ENCODE measurements at places on chromosomes 5 and 9.
A peak's percentile ranks its signal among the peaks of the same experiment; 100 is the strongest.

DNA sequence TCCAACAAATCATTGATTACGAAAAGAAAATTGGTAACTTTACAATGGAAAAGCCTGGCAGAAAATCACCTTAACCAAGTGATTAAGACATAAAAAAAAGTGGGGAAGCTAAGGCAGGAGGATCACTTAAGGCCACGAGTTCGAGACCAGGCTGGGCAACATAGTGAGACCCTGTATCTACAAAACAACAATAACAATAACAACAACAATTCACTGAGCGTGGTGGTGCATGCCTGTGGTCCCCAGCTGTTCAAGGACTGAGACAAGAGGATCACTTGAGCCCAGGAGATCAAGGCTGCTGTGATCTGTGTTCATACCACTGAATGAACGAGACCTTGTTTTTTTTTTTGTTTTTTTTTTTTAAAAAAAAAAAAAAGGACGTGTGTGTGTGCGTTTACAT is 21.3 kb downstream of the PTBP3 start:
- no peak for DNase-seq

GRCh38 chr5:108655750-108656450 is 91.8 kb upstream of the FER start:
- no peak for DNase-seq

- DNase-seq: peak; percentile 83
Observed at GRCh38 chr9:129139233-129139992, 28.2 kb downstream of the PTPA start.

DNA sequence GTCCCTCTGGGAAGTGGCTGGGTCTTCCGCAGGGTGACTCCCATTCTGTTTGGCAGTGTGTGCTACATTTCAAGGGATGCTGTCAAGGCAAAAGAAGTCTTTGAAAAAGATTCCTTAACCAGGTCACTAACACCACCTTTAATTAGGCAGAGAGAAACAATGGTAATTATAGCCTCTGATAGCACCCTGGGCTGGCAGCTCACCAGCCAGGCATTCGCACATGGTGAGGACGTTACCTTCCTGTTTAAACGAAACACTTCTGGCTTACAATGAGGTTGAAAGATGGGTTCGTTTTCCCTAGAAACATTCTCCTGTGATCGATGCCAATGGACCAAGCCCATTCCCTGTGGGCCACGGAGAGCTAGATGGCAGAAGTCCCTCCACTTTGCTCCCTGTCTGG is 230.1 kb upstream of the PANK3 start:
- DNase-seq: no peak

DNA sequence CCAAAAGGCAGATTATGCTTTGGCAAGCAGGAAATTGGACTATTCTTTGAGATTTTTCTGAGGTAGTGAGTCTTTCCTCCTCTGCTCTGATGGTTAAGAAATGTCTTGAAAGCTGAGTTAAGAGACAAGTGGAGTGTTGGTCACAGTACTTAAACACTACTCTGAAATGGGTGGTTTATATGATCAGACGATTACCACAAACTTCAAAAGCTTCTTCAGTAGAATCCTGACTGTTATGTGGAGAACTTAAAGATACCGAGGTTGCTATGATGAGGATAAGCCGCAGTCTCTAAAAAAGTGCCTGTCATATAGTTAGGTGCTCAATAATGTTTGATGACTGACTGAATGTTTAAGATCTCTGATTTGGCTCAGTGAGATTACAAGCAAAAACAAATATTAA is 24.3 kb downstream of the GCNT4 start:
- DNase-seq: no peak

DNA sequence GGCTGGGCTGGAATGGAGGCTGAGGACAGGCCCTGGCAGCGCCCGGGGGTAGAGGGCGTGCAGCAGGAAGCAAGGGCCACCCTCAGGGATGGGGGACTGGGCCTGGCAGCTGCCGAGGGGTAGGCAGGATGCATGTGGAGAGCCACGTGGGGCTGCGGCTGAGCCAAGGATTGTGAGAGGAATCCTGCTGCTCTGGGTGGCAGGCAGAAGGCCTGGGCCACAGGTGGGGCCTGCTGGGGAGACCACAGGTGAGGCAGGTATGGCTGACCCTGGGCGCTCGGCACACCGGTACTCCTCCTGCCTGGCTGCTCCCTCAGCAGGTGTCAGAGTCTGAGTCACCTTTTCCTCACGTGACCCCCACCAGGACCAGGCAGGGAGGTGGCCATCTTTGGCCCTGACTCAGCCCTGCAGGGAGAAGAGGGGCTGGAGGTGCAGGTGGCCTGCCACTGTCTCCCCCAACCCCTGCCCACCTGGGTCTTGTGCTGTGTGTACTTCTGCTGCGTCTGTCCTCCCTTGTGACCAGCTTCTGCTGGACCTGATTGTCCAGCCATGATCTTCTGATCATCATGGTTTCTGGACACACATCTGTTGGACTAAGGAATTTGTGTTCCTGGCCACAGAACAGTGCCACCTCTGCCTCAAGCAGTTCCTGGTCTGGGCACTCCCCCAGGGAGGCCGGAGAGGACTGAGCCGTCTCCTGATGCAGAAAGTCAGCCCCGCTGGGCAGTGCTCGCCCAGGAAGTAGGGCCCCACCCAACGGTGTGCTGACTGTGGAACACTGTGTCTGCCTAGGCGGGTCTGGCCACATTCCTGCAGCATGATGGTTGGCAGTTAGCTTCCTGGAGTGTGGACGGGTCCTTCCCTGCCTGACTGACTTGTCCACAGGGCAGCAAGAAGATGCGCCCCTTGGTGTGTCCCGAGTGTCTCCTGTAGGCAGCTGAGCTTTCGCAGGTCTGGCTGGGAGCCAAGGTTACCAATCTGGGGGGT is 6.4 kb downstream of the ARRDC1 start:
- no peak for DNase-seq

- DNase-seq: no peak
Observed at GRCh38 chr9:105608721-105609598, 51.0 kb downstream of the FKTN start.

GRCh38 chr5:117888688-117889087 is 1099.7 kb downstream of the DTWD2 start:
- no peak for DNase-seq

GRCh38 chr9:132381966-132382541 is 24.6 kb downstream of the TTF1 start:
- no peak for DNase-seq

GRCh38 chr5:7970816-7971215 is 101.9 kb downstream of the MTRR start:
- DNase-seq: no peak

GRCh38 chr9:14216612-14217194 is 97.2 kb downstream of the NFIB start:
- no peak for DNase-seq

- peak; percentile 65 for DNase-seq
Observed at GRCh38 chr5:55234121-55234700, 803 bp upstream of the CCNO start.

GRCh38 chr9:76246680-76247079 is 147.5 kb downstream of the RFK start:
- no peak for DNase-seq

DNA sequence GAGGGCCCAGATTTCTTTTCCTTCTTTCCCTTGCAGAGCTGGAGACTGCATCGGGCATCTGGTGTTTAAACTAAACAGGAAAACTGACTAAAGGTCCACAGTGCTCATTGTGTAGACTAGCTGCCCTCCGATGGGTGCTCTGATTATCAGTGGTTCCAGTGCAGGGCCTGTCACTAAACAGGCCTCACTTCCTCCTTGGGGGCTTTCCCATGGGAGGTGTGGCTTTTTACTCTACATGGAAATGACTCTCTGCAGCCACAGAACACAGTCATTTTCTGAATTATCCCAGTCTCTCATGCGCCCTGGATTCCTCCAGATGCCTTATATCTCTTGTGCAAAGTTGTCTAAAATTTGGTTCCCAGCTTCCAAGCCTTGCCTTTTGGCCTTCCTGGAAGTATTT is 199.2 kb downstream of the TRIO start:
- no peak for DNase-seq

GRCh38 chr5:31477971-31478370 is 53.9 kb downstream of the DROSHA start:
- DNase-seq: no peak

GRCh38 chr5:7274203-7274602 is 121.7 kb upstream of the ADCY2 start:
- no peak for DNase-seq

DNA sequence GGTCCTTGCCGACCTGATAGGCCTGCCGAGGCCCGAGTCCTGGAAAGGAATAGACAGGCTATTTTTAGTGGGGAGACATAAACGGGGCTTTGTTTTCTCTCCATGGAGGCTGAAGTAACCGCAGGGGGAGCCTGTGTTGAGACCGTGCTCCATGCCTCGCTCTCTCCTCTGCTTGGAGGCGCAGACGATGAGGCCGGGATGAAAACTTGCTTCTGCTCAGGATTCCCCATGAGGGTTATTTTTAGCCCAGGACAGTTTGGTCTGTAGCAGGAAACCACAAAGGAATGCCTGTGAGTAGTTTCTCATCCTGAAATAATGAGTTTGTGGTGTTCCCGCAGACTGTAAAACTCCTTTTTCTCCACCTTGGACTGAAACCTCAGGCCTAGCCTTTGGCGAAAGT is 81.9 kb upstream of the RARS1 start:
- no peak for DNase-seq

DNA sequence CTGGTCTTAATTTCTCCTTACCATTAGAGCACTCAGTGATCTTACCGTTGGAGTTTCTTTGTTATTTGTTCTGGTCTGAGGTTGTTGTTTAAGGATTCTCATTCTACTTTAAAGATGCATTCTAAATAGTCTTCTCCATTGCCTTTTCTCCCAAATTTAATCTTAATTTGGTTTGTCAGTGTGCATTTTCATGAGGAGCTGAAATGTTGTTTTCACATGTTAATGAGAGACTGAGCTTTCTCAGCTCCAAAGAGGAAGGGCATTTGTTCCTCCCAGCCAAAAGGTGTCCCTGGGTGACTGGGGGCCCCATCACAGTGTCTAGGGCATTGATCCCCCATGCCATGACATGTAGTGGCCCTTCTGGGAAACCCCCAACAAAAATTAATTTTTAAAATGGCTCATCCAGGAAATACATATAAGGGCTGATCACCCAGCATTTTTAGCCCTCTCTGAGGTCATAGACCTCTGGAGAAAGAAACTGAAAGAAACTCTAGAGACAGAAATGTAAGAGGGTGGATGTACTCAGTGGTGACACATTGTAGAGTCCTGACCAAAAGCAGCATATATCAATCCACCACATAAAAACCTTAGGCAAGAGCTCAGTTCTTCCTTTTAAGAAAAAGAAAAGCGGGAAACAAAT is 240.4 kb upstream of the RAI14 start:
- DNase-seq: no peak

DNA sequence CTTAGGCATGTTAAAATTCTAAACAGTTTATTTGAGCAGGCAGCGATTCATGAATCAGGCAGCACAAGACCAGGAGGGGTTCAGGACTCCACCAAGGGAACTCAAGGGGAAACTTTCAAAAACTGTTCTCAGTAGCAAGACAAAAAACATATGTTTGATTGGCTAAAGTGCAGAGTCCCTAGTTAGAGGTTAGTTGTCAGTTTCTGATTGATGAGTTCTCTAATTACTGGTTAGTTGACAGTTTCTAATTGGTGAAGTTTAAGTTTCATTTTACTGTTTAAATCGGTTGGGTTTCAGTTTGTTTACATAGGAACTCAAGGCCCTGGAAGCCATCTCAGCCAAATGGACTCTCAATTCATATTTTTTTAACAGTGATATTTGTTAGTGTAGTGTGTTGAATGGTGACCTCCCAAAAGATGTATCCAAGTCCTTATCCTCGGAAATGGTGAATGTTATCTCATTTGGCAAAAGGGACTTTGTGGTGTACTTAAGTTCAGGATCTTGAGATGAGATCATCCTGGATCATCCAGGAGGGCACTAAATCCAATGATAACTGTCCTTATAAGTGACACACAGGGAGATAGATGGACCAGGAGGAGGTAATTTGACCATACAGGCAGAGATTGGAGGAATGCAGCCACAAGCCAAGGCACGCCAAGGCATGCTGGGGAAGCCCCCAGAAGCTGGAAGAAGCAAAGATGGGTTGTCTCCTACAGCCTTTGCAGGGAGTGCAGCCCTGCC is 219.2 kb upstream of the RAI14 start:
- no peak for DNase-seq

- no peak for DNase-seq
Observed at GRCh38 chr9:21964925-21965385, 29.2 kb downstream of the CDKN2A start.

DNA sequence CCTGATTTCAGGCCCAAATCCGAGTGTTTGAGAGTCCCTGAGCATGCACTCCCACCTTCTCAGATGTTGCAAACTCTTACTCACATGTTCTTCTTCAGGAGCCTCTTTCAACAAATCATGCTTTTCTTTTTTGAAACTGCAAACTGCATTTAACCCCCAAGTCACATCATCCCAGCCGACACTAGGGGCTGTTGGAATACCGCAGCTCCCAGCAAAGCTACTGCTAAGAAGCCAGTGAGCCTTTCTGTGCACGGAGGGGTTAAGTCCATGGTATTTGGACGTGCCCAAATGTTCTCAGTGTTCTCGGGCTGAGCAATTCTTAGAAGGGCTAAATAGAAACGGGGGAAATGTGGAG is 282.9 kb downstream of the NFIB start:
- peak; percentile 56 for DNase-seq

- DNase-seq: peak; percentile 65
Observed at GRCh38 chr5:35938568-35939227, at the start of gene CAPSL. TSS of gene CAPSL (minus strand) at chr5:35938622. CDS start at chr5:35921120, 17,502 bp downstream.

DNA sequence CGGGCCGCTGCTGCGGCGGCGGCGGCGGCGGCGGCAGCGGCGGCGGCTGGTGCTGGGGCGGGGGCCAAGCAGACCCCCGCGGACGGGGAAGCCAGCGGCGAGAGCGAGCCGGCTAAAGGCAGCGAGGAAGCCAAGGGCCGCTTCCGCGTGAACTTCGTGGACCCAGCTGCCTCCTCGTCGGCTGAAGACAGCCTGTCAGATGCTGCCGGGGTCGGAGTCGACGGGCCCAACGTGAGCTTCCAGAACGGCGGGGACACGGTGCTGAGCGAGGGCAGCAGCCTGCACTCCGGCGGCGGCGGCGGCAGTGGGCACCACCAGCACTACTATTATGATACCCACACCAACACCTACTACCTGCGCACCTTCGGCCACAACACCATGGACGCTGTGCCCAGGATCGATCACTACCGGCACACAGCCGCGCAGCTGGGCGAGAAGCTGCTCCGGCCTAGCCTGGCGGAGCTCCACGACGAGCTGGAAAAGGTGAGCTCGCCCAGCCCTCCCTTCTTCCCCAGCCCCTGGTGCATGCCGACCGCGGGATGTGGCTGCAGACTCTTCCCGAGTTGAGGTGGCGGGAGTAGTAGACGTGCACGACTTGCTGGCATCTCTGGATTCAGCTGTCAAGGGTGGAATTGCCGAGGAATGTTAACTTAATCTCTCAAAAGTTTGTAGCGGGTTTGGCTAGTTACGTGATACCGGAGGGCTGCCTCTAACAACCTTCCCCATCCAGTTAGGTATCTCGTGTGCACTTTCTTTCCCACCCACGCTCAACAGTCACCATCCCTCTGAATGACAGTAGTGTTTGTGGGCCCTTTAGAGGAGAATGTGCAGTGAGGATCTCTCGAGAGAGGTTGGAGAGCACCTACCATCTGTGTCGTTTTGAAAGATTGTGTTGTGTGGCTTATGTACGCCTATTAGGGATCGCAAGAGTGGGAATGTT is 932 bp downstream of the SLC12A2 start:
- peak; percentile 68 for DNase-seq

GRCh38 chr5:178383919-178384815 is 151.6 kb upstream of the PHYKPL start:
- DNase-seq: no peak

GRCh38 chr9:91571036-91571435 is 147.4 kb upstream of the NFIL3 start:
- DNase-seq: no peak

All from ecto neural progenitor cell (in vitro differentiated cells).